ENCODE measurements at places on chromosomes 1 and 21.

GRCh38 chr1:54069791-54070170 is 16.4 kb downstream of the TCEANC2 start:
- no peak for DNase-seq

DNA sequence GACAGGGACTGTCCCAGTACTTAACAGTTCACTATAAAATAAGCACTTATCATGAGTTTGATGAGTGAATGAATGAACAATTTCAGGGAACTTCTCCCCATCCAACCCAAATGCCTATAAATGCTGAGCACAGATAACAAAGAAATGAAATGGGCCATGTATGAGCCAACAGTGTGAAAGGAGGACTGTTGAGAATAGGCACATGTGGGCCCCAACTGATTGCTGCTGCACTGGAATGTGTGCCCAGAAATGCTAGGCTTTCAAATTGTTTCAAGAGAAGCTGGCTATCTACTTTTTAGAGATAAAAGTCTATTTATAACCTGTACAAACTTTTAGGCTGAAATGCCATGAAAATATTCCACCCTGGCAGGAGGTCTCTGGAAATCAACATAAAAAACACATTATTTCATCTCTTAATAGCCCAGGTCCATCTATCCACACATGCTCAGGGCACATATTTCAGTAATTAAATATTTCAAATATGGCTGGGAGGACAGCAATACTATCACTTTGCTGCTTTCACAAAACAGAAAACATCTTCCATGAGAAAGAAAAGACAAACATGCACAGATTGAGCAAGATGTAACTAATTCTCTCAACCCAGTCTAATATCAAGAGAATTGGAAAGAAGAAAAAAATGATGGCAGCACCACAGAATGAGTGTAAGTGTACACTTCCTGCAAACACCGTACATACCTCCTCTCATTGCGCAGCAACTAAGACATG is 49.8 kb downstream of the COLGALT2 start:
- no peak for DNase-seq

DNA sequence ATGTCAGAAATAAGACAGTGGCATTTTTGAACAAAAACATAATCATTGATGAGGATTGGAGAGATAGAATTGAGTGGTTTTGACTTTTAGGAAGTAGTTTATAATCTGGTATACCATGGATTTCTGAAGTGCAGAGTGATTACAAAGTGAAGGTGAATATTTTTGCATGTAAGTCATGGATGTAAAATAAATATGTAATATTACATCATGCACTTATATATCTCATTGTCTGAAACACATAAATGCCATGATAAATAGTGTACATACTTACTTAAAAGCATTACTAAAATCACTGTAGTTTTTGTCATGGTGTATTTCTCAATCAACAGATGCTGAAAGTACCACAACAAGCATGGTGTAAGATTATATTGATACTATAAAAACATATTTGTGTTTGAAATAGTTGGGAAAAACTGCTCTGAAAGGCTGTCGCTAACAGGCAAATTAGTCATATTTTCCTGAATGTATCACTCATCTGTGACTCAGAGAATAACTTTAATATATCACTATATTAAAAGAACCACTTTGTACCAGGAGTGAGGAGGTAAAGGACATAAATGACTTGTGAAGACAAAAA is 24.8 kb upstream of the RGS18 start:
- no peak for DNase-seq

DNA sequence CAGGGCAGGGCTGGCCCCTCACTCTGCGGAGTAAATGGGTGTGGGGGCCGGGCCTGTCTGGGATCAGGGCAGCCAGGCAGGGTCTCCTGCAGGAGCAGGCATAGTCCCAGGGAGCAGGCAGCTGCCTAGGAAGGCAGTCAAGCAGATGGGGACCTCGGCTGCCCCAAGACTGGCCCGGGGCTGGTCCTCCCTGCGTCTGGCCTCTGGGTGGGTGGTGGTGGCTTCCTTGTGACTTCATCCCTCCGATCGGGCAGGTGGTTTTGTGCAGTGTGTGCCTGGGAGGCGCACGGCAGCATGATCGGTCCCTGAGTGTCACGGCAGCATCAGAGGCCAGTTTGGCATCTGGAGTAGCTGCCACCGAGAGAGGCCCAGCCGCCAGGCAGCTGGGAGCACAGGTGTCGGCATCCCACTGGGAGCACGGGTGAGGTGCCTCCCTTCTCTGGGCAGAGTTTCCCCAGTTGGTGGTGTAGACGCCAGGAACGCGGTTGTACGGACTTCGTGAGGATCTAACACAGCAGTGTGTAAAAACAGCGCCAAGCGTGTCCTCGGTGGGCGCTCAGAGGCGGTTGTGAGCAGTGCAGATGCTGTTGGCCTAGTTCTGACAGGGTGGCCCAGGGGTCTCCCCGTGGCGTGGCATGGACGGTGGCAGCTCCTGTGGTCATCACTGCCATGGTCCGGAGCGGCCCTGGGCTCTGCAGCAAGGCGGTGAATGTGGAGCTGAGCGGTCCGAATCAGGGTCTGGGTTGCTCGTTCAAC is 45.9 kb downstream of the PRKCZ start:
- no peak for DNase-seq

GRCh38 chr1:148383966-148384365 is 99.1 kb downstream of the PPIAL4G start:
- no peak for DNase-seq

- no peak for DNase-seq
Measured at GRCh38 chr1:202953392-202953791, 4.7 kb downstream of the ADIPOR1 start.

- peak; percentile 73 for DNase-seq
Measured at GRCh38 chr1:201275253-201275666, 8.0 kb upstream of the PKP1 start.

GRCh38 chr1:112938210-112938609 is 17.8 kb downstream of the SLC16A1 start:
- no peak for DNase-seq

DNA sequence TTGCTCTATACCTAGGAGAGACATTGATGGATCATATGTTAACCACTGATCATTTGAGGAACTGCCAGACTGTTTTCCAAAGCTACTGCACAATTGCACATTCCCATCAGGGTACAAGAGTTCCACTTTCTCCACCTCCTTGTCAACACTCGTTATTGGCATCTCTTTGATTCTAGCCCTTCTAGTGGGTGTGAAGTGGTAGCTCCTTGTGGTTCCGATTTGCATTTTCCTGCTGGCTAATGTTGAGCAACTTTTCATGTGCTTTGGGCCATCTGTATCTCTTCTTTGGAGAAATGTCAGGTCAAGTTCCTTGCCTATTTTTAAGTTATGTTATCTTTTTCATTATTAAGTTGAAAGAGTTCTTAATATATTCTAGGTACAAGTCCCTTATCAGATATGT is 90.1 kb downstream of the DMRTB1 start:
- no peak for DNase-seq

DNA sequence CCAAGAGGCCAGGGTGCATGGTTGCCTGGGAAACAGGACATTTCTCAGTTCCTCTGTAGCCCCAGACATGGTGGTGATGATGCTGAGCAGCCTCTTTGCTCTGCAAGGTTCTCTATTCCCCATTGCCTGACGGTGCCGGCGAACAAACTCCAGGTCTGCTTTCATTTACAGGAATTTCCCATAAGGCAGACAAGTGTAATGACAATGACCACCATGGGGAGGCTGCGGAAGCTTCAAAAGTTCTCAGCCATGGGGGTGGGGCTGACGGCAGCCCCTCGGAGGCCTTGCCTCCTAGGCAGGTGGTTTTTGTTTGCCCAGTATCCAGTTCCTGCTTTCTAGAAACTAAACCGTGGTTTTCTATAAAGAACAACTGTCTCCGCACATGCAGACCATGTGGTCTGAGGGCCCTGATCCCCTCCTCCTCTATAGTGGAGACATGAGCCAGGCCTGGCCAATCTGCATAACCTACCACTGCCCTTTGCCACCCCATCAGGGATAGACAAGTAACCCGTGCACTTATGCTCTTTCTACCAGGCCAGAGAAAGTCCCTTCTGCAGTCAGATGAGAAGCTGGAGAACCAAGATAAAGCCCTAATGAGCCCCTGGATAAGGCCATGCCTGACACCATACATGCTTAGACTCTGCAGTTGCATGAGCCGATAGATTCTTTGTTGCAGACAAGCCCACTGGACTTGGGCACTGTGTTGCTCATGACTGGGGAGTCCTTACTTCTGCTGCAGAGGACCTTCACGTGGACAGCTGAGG is 54.1 kb downstream of the LDLRAD2 start:
- DNase-seq: no peak

DNA sequence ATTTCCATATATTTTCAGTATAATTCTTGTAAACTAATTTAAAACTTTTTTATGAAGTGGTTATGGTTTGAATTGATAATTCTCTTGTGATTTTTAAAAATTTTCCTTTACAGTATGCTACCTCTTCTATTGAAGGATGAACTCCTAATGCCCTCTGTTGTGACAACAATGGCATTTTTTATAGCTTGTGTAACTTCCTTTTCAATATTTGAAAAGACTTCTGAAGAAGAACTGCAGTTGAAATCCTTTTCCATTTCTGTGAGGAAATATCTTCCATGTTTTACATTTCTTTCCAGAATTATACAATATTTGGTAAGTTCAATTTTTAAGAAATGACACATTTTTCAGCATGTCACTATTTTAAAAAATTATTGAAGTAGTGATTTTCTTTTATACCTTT is 61.4 kb downstream of the ALG6 start:
- no peak for DNase-seq
